ENCODE measurements at places on chromosomes 7 and 10.

GRCh38 chr7:151807846-151808245 lies 69.1 kb downstream of the PRKAG2 start:
- DNase-seq, result no peak

- DNase-seq, result no peak
Observed at GRCh38 chr7:96836456-96836855, 126.8 kb upstream of the SEM1 start.

DNA sequence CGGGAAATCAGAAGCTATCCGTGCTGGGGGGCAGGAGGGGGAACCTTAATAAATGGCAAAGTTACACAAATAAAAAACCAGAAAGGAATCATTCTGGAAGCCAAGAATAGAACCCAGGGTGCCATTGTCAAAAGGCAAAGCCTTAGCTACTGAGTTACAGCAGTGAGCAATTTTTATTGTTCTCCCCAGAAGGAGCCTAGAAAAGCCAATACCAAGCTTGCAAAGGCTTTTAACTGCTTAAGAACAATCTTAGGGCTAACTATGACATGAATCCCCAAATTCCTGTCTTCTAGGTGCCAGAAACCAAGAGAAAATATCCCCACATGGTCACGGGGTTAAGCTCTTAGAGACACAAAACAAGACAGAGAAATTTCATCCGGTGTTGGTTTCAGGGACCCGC lies 482.7 kb downstream of the CCSER2 start:
- DNase-seq, result no peak

DNA sequence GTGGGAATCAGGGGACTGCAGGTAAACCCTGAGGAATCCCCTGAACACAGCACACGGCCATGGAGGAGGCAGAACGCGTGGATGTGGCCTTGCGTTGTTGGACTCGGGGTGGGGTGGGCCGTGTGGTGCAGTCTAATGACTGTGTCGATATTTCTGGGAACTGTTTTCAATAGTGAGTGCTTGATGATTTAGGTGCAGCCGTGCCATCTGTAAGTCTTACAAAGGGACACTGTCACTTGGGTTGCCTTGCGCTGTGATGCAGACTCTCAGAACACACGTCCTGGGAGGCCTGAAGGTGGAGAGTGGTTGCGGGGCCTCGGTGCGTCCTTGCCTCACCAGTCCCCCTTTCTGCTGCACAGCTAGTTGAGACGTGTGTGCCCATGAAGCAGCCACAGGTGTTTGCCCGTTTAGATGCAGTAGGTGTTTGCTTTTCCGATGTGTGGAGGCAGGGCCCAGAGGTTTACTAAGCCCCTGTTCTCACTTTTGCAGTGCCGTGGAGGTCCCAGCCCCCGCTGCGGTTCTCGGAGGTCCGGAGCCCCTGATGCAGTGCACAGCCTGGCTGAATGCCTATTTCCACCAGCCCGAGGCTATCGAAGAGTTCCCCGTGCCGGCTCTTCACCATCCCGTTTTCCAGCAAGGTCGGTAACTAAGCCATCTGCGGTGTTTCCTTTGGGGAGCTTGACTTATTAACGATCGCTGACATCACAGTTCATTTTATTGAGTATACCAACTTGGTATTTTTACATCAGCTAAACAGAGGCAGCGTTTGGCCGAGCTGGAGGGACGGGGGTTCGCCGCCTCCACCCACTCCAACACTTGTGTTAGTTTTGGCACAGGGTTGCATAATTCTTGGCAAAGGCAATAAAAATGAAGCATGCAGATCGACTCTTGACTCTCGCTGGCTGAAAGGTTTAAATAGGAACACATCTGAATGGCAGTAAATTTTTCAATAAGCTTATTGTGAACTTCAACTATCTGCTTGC lies 240.7 kb downstream of the MGMT start:
- peak; percentile 21 for DNase-seq

DNA sequence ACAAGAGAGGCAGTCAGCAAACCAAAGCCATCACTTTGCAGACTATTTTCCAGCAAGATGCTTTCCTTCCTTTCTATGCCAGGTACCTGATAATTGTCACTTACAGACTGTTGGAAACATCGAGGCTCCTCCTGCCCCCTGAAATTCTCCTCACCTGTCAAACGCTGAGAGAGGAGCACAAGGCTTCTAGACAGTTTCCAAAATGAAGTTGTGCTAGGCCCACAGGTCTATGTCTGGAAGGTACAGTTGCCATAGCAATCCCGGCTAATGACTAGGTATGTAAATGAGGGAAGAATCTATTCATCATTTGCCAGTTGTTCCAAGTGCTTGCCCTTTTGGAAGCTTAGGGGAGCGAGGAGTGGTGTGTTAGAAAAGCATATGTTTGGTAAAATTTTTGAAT lies 334.4 kb downstream of the CALN1 start:
- no peak for DNase-seq

DNA sequence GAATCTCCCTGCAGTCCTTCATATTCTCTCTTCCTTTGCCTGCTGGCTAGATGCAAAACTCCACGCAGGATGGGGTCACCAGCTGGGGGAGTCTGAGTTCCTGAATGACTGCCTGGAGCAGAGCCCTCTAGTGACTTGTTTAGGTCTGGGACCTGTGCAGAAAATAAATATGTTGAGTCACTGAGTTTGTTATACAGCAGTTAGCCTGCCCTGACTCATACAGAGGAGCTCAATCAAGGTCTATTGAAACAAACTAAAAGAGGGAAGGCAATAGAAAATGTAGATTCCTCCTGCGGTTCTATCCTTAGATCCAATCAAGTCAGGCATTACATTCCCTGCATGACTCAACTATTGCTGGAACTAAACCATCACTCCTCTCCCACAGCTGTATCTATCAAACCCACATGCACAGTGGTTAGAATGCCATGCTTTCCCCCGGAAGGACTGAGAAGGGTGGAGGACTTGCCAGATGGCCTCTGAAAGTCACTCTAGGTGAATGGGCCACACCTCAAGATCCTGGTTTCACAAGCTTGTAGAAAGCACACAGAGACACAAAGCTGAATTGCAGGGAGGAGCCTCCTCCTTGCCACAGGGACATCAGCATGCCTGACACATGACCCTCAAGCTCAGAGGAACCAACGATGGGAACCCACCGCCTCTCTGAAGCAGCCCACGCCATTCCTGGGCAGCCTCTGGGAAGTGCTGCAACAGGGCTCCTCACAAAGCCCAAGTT lies 73.9 kb downstream of the SH3PXD2A start:
- peak; percentile 95 for DNase-seq

GRCh38 chr10:26214551-26215395 lies 1.8 kb upstream of the GAD2 start:
- DNase-seq, result no peak

- peak; percentile 96 for DNase-seq
Observed at GRCh38 chr10:97445722-97446639, at the start of the genes EXOSC1 and ZDHHC16. TSS of gene EXOSC1 (minus strand) at chr10:97446006. CDS start at chr10:97445985, 21 bp downstream. TSS of gene ZDHHC16 (plus strand) at chr10:97446175. CDS start at chr10:97451676, 5,501 bp downstream.

- no peak for DNase-seq
Observed at GRCh38 chr10:47060356-47060755, 149.1 kb downstream of the PTPN20 start.

- DNase-seq, result peak; percentile 95
Observed at GRCh38 chr10:34584164-34584563, 230.9 kb downstream of the PARD3 start.

DNA sequence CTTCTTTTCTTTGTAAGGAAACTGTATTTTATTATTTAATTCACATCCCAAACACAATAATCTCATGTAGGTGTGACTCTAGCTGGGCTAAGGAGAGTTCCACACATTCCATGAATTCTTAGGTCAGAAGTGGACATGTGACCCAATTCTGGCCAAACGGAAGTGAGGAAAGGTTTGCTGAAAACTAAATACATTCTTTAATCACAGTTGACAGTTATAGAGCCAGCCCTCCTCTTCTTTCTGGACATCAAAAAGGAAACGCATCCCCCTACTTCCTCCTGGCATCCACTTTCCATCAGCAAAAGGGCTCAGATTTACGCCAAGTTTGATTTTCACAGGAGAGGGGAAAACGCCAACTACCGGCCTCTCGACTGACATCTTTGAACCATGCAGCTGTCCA lies 774.4 kb upstream of the POM121L12 start:
- DNase-seq, result no peak

DNA sequence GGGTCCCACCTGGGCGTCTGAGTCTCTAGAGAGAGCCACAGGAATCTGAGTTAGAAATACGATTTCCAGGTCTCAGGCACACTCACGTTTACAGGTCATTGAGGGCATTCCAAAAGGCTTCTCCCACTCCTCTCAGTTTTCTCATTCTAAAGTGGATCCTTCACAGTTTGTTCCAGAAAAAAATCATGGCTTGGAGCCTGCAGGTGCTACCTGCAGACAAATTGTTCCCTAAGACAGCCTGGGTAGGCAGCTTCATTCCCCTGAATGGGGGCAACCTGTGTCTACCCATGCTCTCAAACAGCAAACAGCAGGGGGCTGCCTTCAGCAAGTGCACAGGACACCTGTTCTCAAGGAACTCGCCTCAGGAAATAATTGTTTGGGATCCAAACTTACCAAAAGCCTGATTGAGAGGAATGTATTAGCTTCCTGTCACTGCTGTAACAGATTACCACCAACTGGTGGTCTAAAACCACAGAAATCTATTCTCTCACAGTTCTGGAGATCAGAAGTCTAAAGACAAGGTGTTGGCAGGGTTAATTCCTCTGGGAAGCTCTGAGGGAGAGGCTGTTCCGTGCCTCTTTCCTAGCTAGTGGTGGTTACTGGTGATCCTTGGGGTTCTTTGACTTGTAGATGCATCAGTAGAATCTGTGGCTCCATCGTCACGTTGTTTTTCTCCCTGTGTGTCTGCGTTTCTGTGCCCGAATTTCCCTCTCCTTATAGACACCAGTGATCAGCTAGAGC lies 117.2 kb downstream of the RAB11FIP2 start:
- no peak for DNase-seq

DNA sequence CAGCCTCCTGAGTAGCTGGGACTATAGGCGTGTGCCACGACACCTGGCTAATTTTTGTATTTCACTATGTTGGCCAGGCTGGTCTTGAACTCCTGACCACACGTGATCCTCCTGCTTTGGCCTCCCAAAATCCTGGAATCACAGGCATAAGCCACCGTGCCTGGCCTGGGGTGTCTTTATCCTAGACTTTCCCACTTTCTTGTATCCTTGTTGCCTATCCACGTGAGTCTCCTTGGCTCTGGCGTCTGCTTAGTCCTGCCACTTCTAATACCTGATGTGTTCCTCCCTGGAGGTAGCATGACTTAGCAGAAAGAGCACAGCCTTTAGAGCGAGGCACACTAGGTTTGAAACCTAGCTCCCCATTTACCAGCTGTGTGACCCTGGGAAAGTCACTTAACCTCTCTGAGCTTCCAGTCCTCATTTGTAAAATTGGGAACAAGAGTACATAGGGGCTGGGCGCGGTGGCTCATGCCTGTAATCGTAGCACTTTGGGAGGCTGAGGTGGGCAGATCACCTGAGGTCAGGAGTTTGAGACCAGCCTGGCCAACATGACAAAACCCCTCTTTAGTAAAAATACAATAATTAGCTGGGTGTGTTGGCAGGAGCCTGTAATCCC lies 344.6 kb downstream of the TYW1 start:
- DNase-seq, result no peak

DNA sequence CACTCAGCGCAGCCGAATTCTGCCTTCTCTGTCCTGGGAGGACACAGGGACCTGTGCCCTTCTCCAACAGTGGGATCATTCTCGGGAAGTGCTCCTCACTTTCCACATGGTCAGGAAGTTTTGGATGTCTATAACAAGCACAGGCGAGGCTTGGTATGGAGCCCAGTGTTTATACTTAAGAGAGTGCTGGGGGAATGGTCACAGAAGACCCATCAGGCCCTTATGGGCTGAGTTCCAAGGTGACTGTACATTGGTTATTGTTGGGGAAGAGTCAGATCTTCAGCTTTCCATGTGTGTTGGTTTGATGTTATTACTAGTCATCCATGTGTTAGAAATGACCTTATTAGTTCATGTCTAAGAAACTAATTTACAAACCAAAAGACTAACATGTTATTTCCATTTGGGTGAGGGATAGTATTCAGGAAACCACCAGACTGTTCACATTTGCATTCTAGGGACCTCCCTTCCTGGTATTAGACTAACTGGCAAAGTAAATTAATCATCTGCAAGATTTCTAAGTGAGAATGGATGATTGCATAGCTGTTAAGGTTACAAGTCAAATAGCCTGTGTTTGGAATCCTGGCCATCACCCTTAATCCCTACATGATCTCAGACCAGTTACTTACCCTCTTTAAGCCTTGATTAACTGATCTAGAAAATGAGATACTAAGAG lies 834.2 kb downstream of the LRMDA start:
- DNase-seq, result no peak

- no peak for DNase-seq
Observed at GRCh38 chr7:150719436-150719835, 3.0 kb downstream of the GIMAP1 start.

DNA sequence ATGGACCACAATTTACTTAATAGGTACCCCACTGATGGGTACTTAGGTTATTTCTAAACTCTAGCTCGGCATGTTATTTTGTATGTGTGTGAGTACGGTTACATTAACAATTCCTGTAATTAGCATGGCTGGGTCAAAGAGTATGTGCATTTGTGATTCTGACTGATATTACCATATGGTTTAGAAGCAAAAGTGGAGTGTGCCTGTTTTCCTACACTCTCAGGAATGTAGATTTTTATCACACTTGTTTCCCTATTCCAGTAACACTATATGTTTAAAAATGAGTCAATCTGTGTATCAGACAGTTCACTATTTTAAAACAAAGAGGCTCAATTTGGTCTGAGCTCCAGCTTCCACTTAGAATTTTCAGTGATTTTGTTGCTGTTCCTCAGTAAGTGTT lies 44.6 kb upstream of the GSDME start:
- no peak for DNase-seq

DNA sequence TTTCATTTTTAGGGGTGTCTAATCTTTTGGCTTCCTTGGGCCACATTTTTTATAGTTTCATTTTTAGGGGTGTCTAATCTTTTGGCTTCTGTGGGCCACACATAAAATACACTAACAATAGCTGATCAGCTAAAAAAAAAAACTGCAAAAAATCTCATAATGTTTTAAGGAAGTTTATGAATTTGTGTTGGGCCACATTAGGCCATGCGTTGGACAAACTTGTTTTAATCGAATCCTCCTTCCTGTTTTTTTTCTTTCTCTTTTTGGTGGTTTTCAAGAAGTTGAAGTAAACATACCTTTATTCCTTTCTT lies 37.4 kb downstream of the ZNRF2 start:
- DNase-seq, result no peak

- no peak for DNase-seq
Observed at GRCh38 chr10:131354380-131354779, 42.9 kb upstream of the TCERG1L start.

- peak; percentile 46 for DNase-seq
Observed at GRCh38 chr10:7300384-7300971, 110.4 kb downstream of the SFMBT2 start.

- DNase-seq, result no peak
Observed at GRCh38 chr7:26645121-26645520, 219.3 kb downstream of the SKAP2 start.

GRCh38 chr7:2764621-2765020 lies 76.6 kb downstream of the AMZ1 start:
- no peak for DNase-seq

DNA sequence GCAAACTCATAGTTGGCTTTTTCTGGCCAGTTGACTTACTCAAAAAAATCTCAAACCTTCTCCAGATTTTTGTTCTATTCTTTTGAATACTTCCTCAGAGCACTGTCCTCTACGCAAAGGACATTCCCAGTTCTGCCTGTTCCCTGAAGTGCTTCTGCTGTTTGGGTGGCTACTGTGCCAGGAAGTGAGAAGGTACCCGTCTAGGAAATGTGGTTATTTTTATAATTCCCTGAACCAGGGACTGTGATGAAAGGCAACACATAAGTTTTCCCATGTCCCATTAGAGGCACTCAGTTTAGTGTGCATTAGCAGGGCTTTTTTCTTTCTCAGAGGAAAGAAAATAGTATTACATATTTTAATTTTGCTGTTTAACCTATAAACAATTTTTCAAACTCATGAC lies 370.3 kb downstream of the PHTF2 start:
- DNase-seq, result no peak
